ENCODE measurements at places on chromosomes 5 and 9.

- no peak for DNase-seq
Measured at GRCh38 chr5:104095527-104095926, 532.9 kb upstream of the NUDT12 start.

GRCh38 chr9:68496356-68496755 is 44.3 kb downstream of the TMEM252 start:
- DNase-seq = no peak

DNA sequence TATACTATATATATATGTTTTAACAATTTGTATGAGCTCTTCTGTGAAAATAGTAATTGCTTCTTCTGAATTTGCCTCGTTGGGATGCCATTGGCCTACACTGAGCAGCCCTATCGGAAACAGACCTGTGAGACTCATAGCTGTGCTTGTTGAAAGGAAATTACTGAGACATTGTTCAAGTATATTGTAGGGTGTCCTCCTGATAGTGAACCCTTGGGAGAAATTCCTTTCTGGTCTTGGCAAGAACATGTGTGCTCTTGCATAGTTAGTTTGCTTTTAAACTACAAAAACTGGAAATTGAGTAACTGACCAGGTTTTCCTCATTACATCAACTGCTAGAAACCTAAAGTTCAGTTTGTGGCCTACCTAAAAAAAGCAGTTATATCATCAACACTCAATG is 160.9 kb downstream of the LURAP1L start:
- no peak for DNase-seq

DNA sequence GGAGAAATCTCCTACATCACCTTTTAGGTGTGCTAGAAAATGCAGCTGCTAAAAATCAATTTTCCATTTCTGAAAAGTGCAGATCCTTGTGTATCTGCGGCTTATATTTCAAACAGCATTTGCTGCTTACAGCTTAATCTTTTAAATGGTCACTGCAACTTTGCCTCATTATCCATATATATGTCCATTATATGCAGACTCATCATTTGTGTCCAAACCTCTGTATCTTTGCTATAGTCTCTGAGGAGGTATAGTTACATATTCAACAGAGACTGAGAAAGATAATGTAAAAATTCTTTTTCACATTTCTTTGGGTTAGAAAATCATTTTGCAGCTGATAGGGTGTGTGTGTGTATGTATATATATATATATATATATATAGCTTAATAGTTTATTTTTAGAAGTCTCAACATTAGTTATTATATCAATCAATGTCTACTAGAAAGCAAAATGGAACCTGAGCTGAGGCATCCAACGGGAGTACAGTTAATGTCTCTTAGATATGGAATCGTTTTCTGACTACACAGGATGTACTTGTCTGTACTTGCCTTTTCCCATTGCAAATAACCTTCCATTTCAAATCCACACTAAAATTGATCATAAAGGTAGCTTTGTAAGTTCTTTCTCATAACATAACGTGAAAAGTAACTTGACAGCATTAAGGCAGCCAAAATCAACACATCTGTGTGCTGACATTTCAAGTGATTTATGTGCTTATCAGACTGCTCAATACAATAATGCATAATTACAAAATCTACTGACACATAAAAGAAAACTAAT is 267.0 kb upstream of the HAPLN1 start:
- DNase-seq = no peak

GRCh38 chr5:160565376-160565775 is 143.7 kb downstream of the PTTG1 start:
- DNase-seq = no peak

DNA sequence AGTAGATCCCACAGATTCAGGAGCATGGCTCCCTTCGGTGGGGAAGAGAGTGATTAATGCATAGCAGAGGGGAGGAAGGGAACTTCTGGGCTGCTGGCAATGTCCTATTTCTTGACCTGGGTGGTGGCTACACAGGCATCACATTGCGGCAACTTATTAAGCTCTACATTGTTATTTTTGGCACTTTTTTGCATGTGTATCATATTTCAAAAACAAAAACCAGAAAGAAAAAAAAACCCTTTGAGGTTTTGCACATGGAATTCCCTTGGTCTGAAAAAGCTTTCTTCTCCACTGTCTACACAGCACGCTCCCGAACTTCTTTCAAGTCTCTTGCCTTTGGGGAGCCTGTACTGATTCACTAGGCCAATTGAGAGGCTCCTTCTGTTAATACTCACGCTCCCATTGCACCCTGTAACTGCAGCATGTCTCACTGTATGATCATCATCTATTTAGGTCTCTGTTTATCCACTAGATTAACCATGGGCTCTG is 25.1 kb downstream of the CEMIP2 start:
- DNase-seq = no peak

Measured in CD4-positive, alpha-beta memory T cell (primary cell).